Activated T-cell treated with anti-CD3 and anti-CD28 coated beads, Interleukin-2, amount 50 U/mL, for 24 hours (primary cell): ENCODE measurements at places on chromosomes 5 and 9.

GRCh38 chr9:99253772-99254431, 31.8 kb downstream of the SEC61B start:
- DNase-seq, result peak; percentile 86

DNA sequence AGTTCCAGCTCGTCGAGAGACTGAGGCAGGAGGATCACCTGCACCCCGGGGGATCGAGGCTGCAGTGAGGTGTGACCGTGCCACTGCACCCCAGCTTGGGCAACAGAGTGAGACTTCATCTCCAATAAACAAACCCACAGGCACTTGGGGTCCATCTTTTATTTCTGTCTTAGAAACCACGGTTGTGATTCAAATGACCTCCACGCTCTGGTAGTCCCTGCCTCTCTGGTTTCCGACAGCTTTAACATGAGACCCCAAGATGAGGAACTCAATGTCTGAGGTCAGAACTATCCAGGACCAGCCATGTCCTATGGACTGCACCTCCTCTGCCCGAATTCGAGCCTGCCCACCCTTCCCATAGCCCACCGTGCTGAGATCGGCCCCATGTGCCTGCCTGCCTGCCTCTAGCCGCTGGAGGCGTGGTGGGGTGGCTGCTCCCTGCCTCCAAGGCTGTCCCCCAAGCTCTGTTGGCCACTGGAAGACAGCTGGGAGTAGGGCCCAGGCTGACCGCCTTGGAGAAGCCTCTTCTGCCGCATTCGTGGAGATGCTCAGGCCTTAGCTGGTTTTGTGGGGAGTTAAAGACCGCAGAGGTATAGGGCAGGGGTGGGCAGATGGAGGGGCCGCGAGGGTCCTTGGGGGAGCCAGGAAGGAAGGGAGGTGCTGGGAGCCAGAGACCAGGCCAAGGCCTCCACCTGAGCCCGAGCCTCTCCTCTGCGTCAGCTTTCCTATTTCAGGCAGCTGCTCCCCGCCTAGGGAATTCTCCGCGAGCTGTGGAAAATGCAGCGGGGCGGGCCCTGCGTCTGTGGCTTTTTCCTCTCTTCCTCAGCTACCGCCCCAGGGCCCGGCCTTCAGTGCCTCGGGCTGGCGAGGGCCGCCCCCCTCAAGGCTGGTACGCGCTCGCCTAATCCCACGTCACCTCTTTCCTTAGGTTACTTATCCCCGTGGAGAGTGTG, 6.9 kb upstream of the WDR5 start:
- DNase-seq, result no peak

- no peak for DNase-seq
Observed at GRCh38 chr5:160668356-160668755, 183.7 kb downstream of the ATP10B start.

DNA sequence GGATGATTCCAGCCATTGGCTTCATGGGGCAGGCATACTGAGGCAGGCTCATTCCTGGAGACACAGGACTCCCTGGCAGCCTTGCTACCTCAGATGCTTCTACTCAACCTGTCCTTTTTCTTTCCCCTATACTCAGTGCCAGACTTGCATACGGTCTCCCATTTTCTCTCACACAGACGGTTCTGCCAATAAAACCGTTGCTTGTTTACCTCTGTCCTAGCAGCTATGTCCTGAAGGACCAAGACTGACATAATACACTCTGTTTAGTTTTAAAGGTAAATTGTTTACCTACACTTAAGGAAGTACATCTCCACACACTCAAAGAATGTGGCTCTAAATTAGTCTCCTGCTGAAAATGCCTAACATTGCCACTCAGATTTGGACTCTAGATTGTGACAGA, 151.0 kb upstream of the RFX3 start:
- no peak for DNase-seq

DNA sequence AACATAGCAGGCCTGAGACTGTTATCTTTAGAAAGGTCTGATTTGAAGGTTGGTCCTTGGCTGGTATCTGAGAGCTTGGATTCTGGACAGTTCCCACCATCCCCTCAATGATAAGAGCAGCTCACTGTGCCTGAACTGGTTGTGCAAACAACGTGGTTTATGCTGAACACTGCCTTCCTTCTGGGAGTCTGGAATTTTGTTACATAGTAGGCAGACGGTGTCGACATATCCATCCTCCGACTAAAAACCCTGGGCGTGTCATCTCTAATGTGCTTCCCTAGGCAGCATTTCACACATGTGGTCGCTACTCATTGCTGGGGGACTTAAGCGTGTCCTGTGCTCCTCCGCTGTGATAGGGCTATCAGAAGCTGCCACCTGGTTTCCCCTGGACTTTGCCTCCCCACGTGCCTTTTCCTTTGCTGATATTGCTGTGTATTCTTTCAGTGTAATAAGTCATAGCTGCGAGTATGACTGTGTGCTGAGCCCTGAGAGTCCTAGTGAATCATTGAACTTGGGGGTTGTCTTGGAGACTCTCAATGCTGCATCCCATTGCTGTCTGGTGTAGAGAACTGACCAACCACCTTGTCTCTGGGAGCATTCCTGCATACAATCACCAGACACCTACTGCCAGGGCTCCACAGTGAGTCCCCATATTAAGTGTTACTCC, 119.1 kb upstream of the TBC1D2 start:
- DNase-seq, result no peak

- DNase-seq, result no peak
Observed at GRCh38 chr5:54884195-54884536, 101.2 kb downstream of the ESM1 start.

DNA sequence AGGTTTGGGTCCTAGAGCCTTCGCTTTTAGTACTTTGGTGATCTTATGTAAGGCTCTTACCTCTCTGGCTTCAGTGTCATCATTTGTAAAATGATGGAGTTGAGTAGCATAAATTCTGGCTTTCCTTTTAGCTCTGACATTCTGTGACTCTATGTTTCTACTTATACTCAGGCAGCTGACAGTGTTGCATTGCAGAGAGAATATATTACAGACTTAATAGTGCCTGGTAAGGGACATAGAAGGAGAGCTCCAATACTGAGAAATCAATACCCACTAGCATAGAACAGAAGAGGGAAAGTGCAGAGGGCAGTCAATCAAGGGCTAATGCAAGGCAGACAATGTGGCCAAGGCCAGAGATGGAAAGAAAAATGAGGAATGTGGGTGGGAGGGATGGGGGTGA, 371.4 kb upstream of the TLE4 start:
- no peak for DNase-seq

DNA sequence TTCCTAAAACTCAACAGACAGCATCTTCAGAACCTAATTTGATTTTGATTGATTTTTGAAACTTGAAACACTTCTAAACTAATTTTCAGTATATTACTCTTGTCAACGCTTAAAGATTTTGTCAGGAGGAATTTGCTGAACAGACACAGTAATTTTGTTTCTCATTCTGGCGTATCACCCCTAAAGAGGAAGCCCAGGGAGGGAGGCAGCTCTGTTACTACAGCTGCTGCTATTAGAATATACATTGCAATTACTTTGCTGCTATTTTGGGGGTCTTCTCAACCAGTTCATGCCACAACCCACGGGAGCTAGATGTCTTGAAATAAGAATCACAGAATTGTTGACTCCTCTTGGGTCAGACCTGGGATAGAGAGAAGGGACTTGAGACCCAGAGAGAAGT, 122.6 kb downstream of the TLR4 start:
- no peak for DNase-seq

GRCh38 chr9:88567870-88568269, 32.9 kb downstream of the NXNL2 start:
- no peak for DNase-seq
